ENCODE measurements at places on chromosomes 6 and 20.

DNA sequence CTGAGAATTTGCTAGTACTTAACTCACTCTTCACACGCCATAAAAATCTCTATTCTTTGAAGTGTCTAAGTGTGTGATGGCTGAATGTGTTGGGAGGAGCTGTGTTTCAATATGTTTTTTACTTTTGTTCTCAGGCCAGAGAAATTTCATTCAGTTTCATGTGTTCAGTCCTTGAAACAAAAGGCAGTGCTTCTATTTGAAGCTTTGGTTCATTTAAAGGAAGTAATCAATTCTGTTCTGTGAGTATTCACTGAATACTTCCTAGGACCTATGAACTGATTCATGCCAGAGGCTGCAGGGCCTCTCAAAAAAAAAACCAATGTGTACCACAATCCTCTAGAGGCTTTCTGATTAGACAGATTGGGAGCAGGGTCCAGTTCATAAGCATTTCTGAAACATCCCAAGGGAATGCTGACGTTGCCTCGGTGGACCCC lies 12.4 kb upstream of the F13A1 start:
- no peak for DNase-seq

DNA sequence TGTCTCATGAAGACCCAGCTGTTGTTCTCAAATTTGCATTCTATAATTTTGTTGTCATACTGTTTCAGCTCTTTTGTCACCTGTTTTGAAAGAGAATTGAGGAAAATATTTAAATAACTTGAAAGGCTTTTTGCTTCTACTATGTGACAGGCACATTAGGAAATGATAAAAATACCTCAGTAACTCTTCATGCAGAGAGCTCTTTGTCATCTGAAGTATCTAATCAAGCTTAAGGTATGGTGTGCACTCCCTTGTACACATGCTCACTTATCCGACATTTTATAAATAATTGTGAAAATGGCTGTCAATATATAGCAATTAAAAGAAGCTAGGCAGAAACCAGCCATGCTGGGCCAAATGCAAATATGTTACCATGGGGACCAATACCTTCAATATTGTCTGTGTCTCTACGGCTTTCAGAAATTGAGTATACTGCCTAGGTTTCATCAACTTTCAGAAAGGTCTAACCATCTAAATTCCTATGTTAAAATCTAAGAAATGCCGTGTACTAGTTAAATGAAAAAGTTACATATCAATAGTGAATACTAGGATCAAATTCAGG lies 349.0 kb downstream of the RNGTT start:
- no peak for DNase-seq

- DNase-seq, result no peak
These were observed 52.4 kb downstream of the L3MBTL3 start for GRCh38 chr6:130070792-130071191.

GRCh38 chr6:27188885-27189418 lies 58.5 kb upstream of the PRSS16 start:
- DNase-seq, result peak; percentile 87

DNA sequence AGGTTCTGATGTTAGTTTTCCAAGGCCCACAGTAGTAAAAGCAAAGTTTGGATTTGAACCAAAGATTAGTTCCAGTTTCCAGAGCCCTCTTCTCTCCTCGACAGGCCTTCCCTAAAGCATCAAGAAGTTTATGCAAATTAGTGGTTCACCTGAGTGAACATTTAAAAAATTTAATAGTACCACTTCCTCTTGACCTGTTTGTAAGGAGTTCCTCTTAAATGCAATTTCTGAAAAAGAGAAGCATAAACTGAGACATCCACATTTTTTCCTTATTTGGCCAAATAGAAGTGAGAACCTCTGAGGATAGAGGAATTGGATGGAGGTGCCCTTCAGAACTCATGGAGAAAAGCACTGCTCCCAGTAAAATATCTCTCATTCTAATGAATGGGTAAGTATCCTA lies 1.2 kb upstream of the DSE start:
- DNase-seq, result no peak

All from renal pelvis (tissue), 12 donors.